ENCODE measurements at places on chromosomes 13 and 19. TPM values are rescaled to one million over a fixed set of nuclear protein-coding genes. Genes with fewer than 3 reads are reported as not detected.
A peak's percentile ranks its signal among the peaks of the same experiment; 100 is the strongest.

DNA sequence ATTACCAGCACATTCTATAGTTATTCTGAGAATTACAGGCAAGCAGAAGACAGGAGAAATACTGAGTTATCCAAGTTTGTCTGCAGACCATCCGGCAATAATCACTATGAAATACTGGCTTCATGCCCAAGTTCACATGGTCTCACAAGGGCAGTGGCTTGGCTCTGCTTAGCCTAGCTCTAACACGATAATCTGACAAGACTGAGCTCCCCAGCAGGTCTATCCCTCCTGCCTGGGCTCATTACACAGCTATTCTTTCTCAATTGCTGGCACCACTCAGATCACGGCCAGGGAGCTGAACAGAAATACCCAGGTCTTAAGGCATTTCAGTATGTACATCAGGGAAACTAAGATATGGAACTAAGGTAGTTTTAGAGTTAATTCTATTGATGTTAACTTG lies 361.6 kb upstream of the PCDH20 start:
- DNase-seq, result peak; percentile 45

GRCh38 chr19:38392707-38393308 lies 4.3 kb downstream of the SPRED3 start:
- DNase-seq, result no peak

DNA sequence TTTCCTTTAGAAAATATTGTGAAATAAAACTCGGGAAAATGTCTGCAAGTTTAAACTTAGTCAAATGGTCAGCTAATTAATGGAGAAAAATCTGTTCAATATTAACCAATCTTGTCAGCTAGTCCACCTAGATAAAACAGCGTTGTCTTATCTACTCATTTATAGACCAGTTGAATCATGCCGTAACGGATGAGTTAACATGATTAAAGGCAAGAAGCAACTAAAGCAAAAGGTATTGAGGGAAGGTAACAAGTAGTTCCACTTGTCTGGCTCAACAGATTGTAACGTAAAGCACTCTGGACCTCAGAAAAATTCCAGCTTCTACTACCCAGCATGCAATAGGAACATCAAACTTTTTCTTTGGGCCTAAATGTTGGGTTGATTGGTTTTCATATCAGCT lies 958.2 kb downstream of the DIAPH3 start:
- no peak for DNase-seq

DNA sequence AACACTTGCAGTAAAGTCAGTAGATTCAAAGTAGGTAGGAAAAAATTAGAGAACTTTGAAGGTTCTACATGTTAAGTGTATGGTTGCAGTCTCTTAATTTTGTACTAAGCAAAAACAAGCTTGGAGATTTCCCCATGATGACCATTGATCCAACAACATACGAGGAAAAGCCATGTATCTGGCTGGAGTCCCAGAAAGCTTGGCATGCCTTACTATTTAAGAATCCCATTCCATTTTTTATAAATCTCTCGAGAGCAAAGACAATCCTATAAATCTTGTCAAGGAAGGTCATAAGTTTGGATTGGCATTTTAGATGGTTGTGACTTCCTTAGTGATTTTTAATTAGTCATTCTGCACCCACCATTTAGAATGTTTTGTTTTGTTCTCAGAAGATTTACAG lies 495.9 kb downstream of the GPC5 start:
- peak; percentile 78 for DNase-seq

- DNase-seq, result no peak
These were observed 14.6 kb upstream of the PTOV1 start for GRCh38 chr19:49836176-49837008.

DNA sequence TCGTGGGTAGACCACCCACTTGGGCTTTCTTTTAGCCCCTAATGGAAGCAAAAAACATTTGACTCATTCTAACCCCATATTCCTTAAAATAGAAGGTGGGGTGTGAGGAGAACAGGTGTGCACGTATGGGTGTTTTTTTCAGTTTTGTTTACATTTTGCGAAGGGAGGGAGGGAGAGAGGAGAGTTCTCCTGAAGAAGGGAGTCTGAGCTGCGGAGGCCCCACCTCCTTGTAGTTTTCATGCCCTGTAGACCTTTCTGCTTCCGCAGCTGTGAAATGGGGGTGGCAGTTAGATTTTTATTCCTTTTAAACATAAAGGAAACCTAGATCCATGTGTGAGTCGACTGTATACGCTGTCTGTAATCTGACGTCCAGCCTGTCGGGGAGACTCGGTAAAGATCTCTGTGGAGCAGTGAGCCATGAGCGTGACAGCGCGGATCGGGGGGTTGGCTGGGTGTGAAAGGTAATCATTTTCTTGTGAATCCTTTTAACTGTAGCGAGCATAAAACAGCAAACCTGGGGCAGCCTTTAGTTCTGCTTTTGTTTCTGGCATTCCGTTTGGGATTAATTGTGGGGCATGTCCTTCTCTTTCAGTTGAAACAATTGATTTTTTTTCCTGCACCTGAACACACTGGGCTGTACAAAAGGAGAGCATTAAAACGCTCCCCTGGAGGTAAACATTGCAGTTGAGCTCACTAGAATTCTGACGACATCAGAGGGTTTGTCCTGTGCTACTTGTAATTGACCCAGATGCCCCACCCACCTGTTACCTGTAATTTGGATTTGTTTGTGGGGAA lies 2.3 kb downstream of the UPF1 start:
- no peak for DNase-seq

- no peak for DNase-seq
These were observed 6.2 kb downstream of the MYO1F start for GRCh38 chr19:8571006-8571411.

GRCh38 chr13:62207388-62207787 lies 791.7 kb upstream of the PCDH20 start:
- DNase-seq, result no peak

DNA sequence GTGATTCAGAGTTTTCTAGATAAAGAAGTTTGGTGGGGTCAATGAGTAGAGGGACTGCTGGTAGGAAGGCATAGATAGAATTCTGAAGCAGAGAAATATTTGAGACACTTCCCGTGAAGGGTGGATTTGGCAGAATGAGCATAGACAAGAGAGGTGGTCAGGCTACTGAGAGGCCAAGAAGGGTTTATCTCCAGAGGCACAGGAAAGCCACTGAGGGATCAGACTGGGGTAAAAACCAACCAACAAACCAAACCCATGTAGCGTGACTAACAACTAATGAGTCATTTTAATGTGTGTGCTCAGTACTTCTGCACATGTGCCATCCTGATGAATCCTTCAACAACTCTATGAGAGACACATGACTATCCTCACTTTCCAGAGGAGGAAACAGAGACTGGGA lies 60.0 kb upstream of the SERP2 start:
- DNase-seq, result no peak

GRCh38 chr13:40599747-40600146 lies 66.7 kb downstream of the FOXO1 start:
- no peak for DNase-seq

GRCh38 chr19:10395003-10395402 lies 8.3 kb downstream of the CDC37 start:
- DNase-seq, result no peak

DNA sequence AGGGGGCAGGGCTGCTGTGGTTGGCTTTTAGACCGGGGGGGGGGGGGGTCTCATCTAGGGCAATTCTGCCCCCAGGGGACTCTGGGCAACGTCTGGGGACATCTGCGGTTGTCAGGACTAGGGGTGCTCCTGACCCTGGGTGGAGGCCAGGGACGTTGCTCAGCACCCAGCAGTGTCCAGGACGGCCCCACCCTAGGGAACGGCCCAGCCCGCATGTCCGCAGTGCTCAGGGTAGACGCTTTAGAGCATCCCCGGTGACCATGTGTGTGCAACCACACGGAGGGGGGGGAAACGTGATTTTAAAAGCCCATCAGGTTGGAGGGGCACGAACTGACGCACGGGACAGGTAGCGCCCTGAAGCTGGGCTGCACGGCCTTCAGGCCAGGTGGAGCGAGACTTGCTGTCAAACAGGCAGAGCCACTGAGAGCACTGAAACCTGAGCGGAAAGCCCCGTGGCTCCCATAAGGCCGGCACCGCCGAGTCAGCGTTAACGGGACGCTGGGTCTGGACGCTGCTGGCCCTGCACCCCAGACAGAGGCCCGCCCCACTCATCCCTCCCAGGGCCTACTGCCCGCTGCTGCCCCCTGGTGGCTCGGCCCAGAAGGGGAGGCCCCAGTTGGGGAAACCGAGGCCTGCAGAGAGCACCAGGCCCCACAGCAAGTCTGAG lies 8.3 kb downstream of the CACTIN start:
- peak; percentile 80 for DNase-seq

GRCh38 chr19:35330475-35330874 lies 1.5 kb downstream of the CD22 start:
- DNase-seq, result no peak

- DNase-seq, result no peak
These were observed 836 bp upstream of the BST2 start for GRCh38 chr19:17406046-17406886.

GRCh38 chr13:67303661-67304333 lies 73.7 kb upstream of the PCDH9 start:
- DNase-seq, result no peak

GRCh38 chr19:10692673-10693264 lies 8.5 kb upstream of the QTRT1 start:
- DNase-seq, result no peak

DNA sequence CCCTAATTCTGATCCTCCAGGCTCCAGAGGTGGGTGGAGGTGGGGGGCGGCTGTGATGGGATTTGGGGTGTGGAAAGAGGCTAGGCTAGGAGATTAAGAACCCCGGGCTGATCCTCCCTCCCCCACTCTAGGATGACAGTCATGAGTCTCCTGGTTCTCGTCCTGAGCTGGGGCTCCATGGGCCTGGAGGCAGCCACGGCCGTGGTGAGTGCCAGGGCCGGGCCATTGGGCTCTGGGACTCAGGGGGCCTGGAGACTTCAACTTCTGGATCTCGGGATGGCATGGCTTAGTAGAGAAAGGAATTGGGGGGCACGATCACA lies 13.9 kb downstream of the TTYH1 start:
- DNase-seq, result no peak

- DNase-seq, result no peak
These were observed 324.4 kb downstream of the LMO7 start for GRCh38 chr13:75960538-75960994.

- DNase-seq, result no peak
These were observed 10.4 kb downstream of the MAP2K2 start for GRCh38 chr19:4113398-4114088.

GRCh38 chr13:27923794-27924528 lies 4.2 kb downstream of the PDX1 start:
- DNase-seq, result peak; percentile 26

DNA sequence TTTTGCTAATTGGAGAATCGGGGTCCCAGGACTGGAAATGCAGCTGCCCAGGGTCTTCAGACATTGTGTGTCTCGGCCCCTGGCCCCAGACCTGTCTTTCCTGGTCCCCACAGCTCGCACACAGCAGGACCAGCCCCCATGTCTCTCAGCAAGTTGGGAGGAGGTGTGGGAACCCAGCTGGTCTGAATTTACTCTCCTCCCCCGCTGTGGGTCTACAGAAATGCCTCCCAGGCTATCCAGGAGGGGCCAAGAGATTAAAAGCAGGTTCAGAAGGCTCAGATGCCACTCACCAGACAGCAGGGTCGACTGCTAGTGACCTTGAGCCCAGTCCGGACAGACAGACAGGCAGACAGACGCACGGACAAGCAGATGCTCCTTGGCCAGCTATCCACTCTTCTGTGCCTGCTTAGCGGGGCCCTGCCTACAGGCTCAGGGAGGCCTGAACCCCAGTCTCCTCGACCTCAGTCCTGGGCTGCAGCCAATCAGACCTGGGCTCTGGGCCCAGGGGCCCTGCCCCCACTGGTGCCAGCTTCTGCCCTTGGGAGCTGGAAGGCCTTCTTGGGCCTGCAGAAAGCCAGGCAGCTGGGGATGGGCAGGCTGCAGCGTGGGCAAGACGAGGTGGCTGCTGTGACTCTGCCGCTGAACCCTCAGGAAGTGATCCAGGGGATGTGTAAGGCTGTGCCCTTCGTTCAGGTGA lies at the start of gene DAND5:
TSS of gene DAND5 (plus strand) at position 285 of the 697 bp plus-strand sequence. CDS start at position 370, 85 bp downstream.
- no peak for DNase-seq

DNA sequence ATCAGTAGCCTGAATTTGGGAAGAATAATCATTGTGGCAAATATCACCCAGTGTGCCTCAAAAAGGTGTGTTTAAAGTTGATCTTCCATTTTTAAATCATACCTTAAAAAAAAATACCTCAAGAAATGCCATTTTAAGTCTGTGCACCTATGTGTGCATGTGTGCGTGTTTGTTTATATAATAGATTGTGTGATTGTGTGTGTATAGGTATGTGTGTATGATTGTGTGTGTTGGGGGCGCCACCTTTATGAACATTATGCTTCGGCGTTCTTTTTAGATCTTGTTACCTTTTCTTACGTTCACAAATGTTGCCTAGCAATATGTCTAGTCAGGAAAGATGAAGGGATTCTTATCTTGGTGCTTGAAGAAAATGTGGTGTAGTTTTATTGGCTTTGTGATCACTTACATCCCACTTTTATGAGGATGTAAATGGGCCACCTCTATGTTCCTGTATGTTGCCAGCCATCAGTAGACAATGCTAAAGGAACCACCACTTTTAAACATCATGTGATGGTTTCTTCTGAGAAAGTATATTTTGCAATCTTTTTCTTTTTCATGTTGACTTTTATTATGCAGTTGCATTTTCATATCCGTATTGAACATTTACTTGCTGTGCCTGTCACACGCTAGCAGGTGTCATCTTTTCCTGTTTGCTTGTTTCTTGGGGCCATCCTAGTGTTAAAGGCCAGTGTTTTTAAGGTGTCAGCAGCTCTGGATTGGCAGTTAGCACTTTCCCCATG lies 2.2 kb upstream of the IRS2 start:
- no peak for DNase-seq

GRCh38 chr19:14437578-14438140 lies 4.6 kb downstream of the PKN1 start:
- no peak for DNase-seq

DNA sequence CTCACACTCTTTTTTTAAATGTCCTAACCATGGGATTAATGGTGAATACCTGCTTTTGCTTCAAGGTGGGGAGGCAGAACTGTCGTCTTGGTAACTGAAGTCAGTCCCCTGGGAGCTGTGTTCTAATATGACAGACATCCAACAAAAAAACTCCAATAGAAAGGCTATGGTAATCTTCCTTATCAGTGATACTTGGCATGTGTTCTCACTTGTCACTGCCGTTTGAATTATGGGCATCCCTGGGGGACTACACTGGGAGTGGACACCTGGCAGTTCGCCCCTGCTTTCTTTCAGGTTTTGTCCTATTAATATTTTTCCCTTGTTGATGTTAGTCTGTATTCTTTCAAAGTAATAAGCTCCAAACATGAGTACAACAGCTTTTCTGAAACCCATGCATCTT lies 252.6 kb downstream of the SLITRK5 start:
- DNase-seq, result no peak

Gene SPACA4
- not detected for total RNA-seq

Gene UBE2L5
- total RNA-seq, result not detected

Gene KRI1
- total RNA-seq, result 12.8 TPM

Gene PLPP2
- 14.1 TPM for total RNA-seq

Gene LPAR2
- total RNA-seq, result 5.1 TPM

Gene NDUFB7
- total RNA-seq, result 105 TPM

Gene FPR2
- total RNA-seq, result 50.4 TPM

Gene C13orf42
- total RNA-seq, result not detected

Measured in lung (tissue), 17 donors.